Bronchial epithelial cell (primary cell): ENCODE measurements at places on chromosomes 6 and 20.
A peak's percentile ranks its signal among the peaks of the same experiment; 100 is the strongest.

- DNase-seq: no peak
These were observed 110.9 kb upstream of the LAMP5 start for GRCh38 chr20:9403448-9403847.

DNA sequence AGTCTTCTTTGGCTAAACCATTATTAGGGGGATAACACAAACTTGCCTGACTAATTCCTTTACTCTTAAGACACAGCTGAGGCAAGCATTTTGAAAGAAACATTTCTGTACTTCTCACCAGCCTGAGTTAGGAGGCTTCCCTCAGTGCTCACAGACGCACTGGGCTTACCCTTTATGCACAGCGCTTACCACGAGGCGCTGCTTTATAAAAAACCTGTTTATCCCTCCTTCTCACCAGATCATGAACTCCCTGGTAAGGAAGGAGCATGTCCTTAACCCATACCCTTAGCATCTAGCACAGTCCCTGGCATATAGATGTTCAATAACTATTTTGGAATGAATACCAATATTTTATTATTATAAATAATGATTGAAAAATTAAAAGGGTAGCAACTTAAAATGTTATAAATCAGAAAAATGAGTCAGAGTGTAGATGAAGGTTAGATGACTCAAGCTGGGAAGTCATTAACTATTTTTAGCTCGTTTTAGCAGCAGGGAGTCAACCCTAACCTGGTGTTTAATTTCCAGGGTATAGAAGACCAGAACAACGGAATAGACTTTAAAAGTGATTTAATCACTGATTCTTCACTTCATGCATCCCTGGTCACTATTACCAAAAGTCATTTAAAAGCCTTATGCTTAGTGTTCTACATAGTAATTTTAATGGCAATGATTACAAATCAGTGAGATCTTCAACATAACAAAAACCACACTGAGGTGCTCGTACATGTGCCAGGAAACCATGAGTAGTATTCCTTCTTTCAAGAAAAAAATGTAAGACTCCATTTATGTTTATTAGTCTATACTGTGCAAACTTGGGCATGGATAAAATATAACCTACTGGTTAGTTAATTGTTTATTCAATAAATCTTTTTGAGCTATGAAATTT lies 4.1 kb upstream of the TPD52L1 start:
- DNase-seq: peak; percentile 84

- DNase-seq: no peak
These were observed 142.0 kb downstream of the RNASET2 start for GRCh38 chr6:166814390-166814789.

DNA sequence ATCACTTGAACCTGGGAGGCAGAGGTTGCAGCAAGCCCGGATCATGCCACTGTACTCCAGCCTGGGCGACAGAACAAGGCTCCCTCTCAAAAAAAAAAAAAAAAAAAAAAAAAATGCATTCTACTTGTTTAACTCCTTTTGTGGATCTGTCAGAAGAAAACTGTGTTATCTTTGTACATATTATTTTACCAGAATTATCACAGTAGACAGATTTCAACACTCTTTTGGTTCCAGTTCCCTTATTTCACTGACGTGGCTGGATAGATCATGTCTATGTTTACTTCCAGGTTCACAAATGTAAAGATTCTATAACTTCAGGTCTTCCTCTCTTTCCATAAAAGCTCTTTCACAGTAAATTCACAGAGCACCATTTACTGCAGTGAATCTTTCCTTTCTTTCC lies 18.4 kb downstream of the NUDT3 start:
- DNase-seq: no peak

DNA sequence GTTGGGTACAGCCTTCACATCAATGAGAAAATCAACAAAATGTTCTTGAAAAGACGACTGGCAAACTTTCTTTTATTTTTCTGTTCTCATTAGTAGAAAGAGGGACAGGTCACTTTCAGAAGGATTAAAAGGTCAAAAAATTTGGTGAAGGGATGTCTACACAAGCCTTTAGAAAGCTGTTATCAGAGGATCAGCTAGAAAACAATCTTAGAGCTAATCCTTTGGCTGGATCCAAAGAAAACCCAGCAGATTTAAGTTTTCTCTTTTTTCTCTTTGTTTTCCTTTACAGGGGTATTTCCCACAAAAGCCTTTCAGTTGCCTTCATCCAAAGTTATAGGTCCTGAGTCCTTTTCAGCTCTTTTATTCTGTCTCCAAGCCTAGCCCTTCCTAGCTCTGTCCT lies 57.3 kb upstream of the EDN1 start:
- no peak for DNase-seq

GRCh38 chr6:121890307-121890910 lies 455.0 kb downstream of the GJA1 start:
- DNase-seq: no peak

DNA sequence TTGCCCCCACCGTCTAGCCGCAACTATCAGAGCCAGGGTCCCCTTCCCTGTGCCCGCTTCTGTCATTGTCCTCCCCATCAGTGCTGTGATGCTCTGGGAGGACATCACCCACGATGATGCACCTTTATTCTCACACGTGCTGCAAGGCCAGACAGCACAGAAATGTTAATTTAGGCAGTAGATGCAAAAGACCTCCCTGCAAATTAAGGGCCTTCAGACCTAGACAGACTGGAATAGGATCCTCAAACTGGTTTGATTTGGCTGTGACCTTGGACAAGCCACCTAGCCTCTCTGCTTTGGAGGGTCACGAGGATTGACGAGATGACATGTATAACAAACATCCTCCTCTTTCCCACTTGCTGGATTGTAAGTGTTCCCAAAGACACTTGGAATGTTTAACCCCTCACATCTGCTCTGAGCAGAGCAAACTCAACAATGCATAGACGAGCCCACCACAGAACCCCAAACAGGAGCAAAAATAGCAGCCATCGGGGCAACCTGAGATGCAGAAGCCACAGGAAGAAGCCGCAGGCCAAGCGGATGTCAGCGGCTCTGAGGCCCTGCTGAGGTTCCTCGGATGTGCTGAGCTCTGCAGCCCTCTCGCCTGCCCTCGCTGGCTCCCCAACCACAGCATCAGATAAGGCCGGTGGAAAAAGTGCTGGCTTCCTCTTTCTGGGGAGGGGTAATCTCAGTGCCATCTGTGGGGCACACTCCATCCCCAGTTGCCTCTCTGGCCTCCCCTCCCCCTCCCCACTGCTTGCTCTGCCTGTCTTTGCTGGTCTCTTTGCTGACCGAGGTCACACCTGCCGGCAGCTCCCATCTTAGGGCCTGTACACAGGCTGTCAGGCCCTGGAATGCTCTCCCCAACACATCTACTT lies 35.3 kb downstream of the TOX2 start:
- DNase-seq: no peak

GRCh38 chr6:42020967-42021366 lies 29.4 kb upstream of the TAF8 start:
- no peak for DNase-seq

GRCh38 chr20:50578778-50579165 lies 68.6 kb downstream of the PTPN1 start:
- no peak for DNase-seq
